ENCODE measurements at places on chromosomes 1 and 21.

DNA sequence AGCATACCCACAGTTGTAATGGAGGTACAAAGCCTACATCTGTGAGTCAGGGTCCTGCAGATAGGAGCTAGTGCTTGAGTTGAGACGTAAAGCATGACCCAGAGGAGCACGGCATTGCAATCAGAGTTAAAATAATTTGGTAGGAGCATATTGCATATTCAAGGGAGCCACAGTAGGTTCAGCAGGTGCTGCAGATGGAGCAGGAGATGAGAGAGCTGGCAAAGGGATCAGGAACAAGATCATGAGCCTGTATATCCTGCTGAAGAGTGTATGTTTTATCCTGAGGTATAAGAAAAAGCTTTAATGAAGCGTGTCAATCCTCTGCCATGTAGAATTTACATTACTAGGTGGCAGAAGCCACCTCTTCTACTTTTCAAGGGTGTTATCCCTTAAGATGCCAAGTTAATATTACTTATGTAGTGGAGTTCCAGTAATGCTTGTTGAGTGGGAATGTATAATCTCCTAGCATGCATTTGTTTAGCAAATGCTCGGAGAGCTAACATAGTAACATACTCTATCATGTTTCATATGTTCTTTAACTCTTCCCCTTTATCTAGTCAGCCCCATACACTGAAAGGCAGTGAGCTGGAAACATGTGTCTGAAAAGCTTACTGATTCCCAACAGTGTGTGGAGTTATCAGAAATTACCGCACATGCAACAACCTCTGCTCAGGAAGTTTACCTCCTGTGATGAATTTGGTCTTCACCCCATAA, 300.3 kb downstream of the GRIK1 start:
- no peak for DNase-seq

GRCh38 chr1:86811142-86811924, 102.6 kb downstream of the SELENOF start:
- DNase-seq = no peak

- no peak for DNase-seq
These were observed 890.6 kb downstream of the KCNT2 start for GRCh38 chr1:195717651-195718050.

DNA sequence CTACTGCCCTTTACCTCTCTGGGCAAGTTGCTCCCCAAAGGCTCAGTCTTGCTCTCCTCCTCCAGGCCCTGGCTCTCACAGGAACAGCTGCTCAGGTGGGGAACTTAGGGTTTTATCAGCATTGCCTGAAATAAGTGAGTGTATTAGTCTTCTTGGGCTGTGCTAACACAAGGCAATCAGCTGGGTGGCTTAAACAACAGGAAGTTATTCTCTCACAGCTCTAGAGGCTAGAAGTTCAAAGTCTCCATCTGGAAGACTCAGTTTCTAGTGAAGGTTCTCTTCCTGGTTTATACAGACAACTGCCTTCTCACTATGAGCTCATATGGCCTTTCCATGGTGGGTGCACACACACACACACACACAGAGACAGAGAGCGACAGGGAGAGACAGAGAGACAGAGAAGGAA, 2.8 kb upstream of the CD1C start:
- no peak for DNase-seq

GRCh38 chr1:64092851-64093371, 110.5 kb upstream of the UBE2U start:
- no peak for DNase-seq

- no peak for DNase-seq
These were observed 11.4 kb downstream of the TIE1 start for GRCh38 chr1:43312212-43312623.

DNA sequence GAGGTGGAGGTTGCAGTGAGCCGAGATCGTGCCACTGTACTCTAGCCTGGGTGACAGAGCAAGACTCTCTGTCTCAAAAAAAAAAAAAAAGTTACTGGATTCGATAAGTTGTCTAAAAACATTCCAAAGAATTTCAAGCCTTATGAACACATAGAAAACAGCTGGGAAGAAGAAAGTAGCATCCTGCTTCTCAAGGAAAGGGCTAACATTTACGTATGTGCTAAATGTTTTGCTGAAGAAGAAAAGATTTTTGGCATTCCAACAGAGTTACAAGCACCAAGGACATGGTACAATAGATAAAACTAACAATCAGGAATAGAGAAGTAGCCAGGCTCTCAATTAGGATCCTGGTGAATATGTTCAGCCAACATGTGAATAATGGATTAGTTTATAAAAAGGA, 69.8 kb downstream of the HFM1 start:
- DNase-seq = no peak

GRCh38 chr1:10692401-10693021, 103.9 kb downstream of the CASZ1 start:
- DNase-seq = peak; percentile 15

DNA sequence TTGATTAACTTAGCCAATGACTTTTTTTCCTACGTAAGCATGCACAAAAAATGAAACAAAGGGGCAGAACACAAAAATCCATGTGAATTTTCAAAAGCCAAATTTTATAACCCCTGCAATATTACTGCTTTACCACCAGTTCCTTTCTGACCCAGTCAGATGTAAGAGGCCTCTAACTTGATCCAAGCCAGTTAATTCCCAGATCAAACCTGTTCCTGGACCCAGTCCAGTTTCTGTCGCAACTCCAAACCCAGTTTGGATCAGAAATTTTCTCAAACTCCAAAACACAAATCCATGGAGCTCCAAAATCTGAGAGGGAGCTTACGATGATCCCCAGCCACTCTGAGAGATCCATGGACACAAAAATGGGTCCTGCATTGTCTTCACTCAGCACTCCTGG, 7.8 kb upstream of the ZYG11A start:
- DNase-seq = no peak

DNA sequence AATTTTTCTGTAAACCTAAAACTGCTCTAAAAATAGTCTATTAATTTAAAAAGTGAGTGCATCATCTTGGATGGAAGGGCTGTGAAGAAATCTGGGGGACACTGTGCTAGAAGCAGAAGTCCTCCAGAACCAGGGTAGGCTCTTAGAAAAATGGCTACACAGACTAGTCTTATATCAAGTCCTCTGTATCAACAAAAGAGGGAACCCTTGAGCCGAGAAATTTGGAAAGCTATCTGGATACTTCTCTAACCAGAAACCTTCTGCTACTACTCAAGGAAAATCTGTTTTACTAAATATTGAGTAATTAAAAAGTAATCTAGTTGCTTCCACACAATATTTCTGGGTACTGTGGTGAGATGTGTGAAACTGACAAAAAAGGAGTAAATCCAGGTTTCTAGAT, 92.1 kb downstream of the WDR3 start:
- DNase-seq = no peak

- DNase-seq = no peak
These were observed 106.6 kb downstream of the BCAR3 start for GRCh38 chr1:93574991-93575390.

GRCh38 chr1:228748431-228748830, 13.2 kb downstream of the RHOU start:
- DNase-seq = no peak

DNA sequence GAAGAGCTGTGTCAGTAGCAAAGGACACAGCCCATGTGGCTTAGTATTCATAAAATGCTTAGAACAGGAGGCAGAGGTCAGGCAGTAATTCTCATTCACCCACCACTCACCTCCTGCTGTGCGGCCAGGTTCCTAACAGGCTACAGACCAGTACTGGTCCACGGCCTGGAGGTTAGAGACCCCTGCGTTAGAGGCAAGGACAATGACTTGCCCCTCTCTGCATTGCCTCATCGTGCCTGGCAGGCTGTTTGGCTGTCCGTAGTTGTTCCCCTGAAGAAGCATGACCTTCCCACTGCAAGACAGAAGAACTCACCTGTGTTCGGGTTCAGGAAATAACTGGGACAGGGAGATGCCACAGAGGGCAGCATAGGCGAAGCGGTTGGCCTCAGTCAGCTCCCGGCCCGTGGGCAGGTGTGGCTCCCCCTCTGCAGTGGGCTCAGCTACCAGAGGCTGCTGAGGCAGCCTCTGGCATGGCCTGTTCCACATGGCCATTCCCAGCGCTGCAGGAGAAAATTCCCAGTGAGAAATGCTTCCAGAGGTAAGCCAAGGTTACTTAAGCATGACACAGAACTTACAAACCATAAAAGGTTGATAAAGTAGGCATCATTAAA, 19.3 kb downstream of the TMCO4 start:
- DNase-seq = no peak

DNA sequence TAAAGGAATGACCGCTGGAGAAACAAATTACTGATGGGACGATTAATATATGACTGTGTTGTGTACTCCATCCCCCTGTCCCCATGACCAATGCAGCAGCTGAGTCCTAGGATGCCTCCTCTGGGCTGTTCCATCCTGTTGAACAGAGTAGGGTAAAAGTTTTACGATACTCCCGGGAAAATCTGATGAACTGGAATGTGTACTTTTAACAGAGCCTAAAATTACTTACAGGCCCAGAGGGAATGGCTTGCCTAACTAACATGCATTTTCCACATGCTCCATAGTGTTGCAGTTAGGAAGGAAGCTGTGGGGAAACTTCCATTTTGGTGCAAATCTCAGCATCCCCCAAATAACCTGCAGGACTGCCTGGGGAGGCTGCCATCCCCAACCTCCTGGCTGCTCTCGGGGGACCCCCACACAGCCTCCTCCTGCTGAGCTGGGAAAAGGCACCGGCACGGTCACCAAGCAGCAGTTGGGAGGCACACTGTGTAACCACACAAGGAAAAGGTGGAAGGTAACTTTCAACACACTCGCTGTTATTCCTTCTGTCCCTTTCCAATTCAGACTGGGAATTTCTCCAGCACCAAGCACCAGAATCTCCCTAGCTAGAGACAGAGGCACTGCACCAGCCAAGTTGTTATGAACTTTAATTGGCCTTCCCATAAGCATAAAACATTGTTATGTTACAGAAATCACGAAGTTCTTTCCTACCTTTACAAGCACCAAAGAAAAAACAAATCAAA, 97.2 kb downstream of the BCAR3 start:
- no peak for DNase-seq
